Endothelial cell of umbilical vein (primary cell): ENCODE measurements at places on chromosomes 5 and 9.

GRCh38 chr5:38465702-38466423 lies 90.6 kb downstream of the LIFR start:
- DNase-seq: peak; percentile 10

DNA sequence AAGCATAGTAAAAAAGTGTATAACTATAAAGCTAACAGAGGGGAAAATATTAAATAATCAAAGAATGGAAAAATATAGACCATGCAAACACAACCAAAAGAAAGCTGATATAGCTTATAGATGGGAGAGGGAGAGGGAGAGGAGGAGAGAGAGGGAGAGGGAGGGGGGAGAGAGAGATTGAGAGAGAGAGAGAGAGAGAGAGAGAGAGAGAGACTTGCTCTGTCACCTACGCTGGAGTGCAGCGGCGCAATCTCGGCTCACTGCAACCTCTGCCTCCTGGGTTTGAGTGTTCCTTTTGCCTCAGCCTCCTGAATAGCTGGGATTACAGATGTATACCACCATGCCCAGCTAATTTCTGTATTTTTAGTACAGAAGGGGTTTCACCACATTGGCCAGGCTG lies 110.6 kb downstream of the RAPGEF6 start:
- DNase-seq: no peak

- DNase-seq: no peak
Measured at GRCh38 chr9:89023740-89024139, 32.5 kb downstream of the S1PR3 start.

- DNase-seq: no peak
Measured at GRCh38 chr5:181217803-181218062, 5.3 kb upstream of the TRIM41 start.

DNA sequence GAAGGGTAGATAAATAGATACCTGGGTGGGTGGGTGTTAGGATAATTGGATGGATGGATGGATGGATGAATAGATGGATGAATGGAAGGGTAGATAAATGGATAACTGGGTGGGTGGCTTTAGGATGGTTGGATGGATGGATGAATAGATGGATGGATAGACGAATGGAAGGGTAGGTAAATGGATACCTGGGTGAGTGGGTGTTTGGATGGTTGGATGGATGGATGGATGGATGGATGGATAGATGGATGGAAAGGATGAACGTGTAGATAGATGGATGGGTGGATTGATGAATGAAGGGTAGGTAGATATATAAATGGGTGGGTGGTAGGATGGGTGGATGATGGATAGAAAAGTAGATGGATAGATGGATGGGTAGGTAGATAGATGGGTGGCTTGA lies 59.8 kb upstream of the RXRA start:
- DNase-seq: no peak

DNA sequence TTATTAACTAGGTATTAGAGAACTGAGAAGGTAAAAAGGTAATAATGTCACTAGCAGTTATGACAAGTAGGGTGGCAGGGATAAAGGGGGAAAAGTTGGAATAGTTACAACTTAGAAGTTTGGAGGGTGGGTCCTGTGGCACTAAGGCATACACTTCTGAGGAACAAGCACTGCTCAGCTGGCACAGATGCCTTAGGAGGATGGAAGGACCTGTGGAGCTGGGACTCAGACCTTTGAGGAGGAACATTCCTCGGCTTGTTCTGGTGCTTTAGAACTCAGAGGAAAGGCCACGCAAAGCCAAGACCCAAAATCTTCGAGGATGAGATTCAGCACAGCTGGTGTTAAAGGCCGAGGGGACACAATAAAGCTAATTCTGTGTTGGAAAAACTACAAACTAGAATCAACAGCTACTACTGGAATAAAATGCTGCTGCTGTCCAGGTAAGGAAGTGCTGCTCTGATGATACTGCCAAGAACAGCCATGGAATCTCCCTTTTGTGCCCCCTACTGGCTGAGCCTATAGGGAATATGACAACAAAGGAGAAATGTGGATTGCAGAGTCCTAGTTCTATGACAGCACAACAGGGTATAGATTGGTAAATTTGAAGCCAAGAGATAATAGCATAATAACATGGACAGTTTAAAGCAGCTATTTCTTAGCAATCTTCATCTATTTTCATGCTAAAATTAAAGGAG lies 126.7 kb downstream of the SLC25A46 start:
- peak; percentile 7 for DNase-seq

GRCh38 chr5:14996997-14997396 lies 125.4 kb upstream of the ANKH start:
- no peak for DNase-seq

DNA sequence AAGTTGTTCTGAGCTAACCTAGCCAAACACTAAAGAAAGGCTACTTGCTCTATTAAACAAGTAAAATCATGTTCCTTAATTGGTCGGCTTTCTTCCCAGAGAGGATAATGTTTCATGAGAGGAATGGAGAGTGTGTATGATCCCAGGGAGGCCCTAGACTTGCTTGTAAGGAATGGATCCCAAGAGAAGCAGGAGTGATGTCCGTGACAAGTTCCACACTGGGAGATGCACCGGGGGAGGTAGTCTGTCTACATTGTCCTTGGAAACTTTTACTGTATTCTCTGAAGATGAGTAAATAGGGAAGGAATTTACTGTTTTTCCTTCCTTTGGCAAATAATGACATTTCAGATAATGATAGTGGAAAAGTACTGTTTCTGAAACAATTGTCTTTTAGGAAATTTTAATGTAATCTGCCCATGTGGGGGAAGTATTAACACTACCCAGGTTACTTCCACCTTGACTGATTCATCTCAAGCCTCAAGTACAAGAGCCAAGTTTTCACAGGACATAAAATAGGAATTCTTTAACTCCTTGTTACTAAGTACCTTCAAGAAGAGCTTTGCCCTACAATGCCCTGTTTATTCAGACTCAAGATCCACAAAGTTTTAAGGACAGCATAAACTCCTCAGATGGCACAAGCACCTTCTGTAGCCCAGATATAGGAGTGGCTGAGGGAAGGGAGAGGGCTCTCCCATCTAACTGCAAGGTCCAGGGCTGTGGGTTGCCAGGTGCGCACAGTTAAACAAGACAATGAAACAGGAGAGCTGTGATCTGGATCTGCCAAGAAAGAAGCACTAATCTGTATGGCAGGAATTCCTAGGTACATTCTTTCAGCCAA lies 152.1 kb downstream of the GNA14 start:
- DNase-seq: peak; percentile 43

DNA sequence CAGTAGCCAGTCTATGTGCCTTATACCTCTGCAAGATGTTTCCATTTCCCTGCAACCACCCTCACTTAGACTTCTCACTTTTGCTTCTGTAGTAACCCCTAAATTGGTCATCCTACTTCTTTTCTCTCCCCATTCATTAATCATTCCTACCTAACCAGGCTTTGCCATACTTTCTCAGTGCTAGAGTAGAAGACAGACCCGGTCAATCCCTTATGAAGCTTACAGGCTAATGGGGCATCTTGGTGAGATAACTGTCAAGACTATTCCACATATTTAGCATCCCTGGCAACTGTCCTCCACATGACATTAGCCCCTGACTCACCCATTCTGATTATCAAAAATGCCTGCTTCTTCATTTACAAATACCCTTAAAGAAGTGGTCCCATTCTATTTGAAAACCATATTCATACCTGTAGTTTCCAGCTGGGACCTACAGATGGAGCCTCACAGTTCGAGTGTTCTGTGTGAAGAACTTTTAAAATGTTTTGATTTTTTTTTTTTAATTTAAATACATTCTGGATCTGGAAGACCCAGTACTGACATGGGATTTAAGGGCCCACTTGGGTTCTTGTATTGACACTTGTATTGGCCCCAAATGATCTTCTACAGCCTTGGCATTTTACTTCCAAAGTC lies 21.0 kb downstream of the F2RL2 start:
- peak; percentile 70 for DNase-seq

DNA sequence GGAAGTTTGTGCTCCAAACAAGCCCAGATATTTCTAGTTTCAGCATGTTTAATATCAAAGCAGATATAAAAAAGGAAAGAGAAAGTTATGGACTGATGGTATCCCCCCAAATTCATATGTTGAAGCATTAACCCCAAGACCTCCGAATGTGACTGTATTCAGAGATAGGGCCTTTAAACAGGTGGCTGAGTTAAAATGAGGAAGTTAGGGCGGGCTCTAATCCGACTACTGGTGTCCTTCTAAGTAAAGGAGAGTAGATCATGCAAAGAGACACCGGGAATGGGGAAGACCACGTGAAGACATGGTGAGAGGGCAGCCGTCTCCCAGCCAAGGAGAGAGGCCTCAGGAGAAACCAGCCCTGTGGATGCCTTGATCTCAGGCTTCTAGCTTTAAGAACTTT lies 324.1 kb upstream of the KIF2A start:
- no peak for DNase-seq

GRCh38 chr9:85914108-85914507 lies 26.8 kb upstream of the NAA35 start:
- DNase-seq: no peak

- no peak for DNase-seq
Measured at GRCh38 chr9:79215821-79216220, 355.9 kb upstream of the TLE4 start.

GRCh38 chr5:7073666-7074065 lies 322.3 kb upstream of the ADCY2 start:
- DNase-seq: no peak

- no peak for DNase-seq
Measured at GRCh38 chr5:33537240-33537639, 96.5 kb downstream of the TARS1 start.

- no peak for DNase-seq
Measured at GRCh38 chr9:138099803-138100598, 222.4 kb downstream of the CACNA1B start.

DNA sequence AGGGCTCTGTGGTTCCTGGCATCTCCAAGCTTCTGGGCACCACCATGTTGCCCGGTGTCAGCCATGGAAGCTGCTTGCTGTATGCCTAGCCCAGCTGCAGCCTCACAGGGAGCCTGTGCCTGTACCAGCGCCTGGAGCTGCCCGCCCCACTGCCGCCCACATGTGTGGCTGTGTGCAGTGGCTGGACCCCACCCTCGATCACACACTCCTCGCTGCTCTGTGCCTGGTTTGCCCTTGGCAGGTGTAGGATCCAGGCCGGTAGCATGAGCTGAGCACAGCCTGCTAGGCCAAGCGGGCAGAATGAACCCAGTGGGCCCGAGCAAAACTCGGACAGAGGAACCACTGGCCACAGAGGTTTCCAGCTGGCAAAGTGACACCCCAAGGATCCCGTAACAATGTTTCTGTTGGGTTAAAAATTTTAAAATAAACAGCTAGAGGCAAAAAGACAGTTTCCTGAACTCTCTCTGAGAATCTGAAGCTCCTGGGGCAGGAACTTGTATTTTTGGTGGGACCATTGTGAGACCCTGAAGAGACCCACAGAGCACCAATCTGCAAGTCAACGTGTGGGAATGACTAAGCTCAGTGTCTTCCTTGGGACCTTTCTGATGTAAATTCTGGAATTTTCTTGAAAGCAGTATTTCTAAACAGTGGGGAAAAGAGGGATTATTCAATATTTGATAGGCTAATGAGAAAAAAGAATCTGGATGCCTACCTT lies 73.1 kb upstream of the CCDC112 start:
- DNase-seq: no peak

- no peak for DNase-seq
Measured at GRCh38 chr9:13956107-13956506, 357.8 kb downstream of the NFIB start.

GRCh38 chr5:4661836-4662235 lies 478.3 kb upstream of the ADAMTS16 start:
- DNase-seq: no peak

- DNase-seq: no peak
Measured at GRCh38 chr5:28632607-28633006, 1594.2 kb upstream of the CDH9 start.
